ENCODE measurements at places on chromosomes 3 and 15.

- DNase-seq, result no peak
These were observed 59.8 kb upstream of the PSMD6 start for GRCh38 chr3:64082961-64083541.

DNA sequence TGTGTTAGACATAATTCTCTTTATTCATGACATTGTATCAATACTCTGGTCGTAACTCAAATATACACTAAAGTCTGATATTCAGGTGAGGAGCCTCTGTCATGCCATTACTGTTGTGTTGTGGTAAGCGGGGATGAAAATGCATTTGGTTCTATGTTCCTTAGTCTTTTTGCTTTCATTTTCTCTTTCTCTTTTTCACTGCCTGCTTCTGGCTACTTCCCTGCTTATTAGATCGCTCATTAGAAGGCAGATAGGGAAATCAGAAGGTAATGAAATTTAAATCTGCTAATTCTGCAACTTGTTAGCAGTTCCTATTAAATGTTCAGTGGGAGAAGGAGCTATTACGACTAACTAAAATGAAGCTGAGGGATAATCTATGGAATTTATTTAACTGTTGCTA is 345.0 kb downstream of the GRM7 start:
- no peak for DNase-seq

DNA sequence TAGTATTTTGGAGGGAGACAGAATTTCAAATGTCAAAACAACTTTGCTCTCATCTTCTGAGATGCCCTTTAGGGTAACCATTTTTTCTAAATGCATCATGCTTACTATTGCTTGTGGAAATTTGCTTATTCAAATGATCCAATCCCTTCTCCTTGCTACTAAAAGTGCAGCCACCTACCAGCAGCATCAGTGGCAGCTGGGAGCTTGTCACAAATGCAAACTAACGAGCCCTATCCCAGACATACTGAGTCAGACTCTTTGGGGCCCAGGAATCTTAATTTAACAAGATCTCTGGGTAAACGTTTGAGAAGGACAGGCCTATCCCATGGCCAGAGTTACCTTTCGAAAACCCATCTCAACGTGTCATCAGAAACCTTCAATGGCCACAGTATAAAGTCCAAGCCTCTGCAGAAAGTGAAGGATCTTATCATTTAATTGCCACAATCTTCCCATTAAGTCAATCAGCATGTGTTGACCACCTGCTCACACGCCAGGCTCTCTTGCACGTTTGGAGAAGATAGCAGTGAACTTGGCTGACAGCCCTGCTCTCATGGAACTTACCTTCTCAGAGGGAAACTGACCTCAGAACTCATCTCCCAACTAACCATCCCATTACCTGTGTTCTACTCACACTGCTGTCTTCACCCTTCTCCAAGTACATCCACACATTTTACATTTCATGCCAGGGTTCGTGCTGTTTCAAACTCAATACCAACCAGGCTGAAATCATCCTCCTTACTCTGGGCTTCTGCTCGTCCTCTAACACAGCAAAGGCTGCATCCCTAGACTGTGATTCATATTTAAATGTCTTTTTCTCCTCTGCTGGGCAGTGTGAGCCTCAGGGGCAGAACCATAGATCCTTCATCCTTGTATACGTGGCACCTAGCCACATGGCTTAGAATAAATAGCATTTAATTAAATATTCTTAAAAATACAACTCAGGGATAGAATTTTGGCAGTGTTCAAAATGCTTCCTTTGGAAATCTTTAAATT is 24.8 kb upstream of the VGLL4 start:
- DNase-seq, result no peak

DNA sequence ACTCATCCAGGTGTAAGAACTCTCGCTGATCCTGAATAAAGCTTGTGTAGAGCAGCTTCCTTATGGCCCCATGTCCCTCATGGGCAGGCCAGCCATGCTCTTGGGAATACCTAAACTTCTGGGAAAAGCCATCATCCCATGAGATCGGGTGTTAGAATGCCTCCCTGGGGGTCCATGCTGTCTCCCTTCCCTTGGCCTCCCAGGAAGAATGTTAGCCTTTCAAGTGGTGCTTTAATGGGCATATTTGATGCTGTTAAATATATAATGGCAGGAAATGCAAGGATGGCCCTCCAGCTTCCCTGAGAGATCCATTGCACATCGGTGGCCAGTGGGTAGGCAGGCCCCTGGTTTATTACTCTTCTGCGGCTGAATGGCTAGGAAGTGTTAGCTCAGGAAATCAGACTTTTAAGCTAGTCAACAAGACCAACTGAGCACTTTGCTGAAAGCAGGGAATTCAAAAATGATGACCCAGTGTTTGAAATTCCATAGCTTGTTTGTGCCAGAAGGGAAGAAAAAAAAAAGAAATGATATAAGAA is 60.5 kb upstream of the LRTM1 start:
- no peak for DNase-seq

DNA sequence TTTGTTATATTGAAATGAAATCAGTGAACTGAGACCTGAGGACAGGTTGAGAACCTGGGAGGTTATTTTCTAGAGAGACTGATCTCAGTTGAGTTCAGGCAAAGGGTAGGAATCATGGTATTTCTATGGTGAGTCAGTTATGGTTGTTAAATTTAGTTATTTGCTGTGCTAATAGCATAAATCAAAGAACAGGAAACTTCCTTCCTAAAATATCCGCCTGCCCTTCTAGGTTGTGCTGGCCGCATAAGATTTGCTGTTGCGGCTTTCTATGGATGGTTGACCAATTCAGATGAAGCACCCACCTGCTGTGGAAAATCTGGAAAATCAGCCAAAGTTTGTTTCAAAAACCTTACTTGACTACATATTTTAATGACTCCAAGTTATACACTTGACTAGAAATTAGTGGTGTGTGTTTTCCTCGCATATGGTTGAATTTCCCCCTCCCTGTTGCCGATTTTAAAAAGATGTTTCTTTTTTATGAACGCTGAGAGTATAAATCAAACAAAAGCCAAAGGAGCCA is 52.6 kb downstream of the PLCL2 start:
- DNase-seq, result no peak

- DNase-seq, result no peak
These were observed 40.9 kb downstream of the TPRG1 start for GRCh38 chr3:189212681-189213080.

GRCh38 chr15:52261498-52262242 is 33.9 kb downstream of the MYO5C start:
- peak; percentile 77 for DNase-seq

DNA sequence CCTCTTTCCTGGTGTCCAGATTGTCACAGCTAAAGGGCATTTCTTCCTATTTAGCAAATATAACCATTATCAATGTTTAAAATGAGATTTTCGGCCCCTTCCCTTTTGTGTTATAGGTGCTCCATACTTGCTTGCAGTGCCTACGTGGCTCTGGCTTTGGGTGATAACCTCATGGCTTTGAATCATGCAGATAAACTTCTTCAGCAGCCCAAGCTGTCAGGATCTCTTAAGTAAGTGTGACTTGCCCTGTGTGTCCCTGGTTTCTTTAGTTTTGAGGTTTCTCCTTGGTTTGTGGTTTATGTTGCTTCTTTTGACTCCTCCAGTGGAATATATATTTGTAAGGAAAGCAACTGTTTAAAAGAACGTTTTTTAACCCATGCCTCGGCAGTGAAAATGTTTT is 58.5 kb upstream of the TRIM71 start:
- no peak for DNase-seq

- no peak for DNase-seq
These were observed 13.9 kb downstream of the PCYT1A start for GRCh38 chr3:196273655-196274054.

DNA sequence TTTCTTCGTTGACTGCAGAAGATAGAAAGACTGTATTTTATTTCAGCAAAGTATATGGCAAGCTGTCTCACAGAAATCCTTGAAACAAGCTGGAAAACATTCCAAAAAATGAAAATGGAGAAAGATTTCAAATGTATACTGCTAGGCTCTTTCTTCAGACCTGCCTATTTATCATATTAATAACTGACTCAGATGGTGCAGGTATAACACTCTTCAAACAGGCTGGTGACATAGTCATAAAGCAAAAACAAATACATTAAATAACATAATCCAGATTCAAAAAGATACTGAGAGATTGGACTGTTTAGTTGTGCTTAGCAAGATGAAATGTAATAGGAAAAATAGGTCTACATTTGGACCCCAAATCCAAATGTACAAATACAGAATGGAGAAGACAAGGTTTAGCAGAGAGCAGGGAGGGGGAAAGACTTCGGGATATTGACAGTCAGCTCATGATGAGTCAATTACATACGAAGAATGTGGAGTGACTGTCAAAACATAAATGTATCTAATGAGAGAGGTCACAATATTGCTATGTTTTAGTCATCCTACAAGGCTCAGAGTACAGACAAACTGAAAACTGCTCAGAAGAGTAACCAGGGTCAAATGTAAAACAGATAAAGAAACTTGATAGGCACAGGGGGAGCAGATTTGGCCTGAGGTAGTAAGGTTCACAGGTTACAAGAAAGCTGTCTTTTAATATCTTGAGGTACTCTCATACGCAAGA is 88.7 kb downstream of the DMXL2 start:
- DNase-seq, result no peak

GRCh38 chr3:186511245-186511644 is 32.9 kb downstream of the CRYGS start:
- DNase-seq, result no peak

- DNase-seq, result no peak
These were observed 85.6 kb downstream of the CPN2 start for GRCh38 chr3:194265505-194265892.

GRCh38 chr3:94460931-94461330 is 398.1 kb downstream of the NSUN3 start:
- no peak for DNase-seq

- no peak for DNase-seq
These were observed 443.1 kb upstream of the THRB start for GRCh38 chr3:24937780-24938179.

GRCh38 chr3:190886945-190887344 is 24.5 kb upstream of the GMNC start:
- no peak for DNase-seq

DNA sequence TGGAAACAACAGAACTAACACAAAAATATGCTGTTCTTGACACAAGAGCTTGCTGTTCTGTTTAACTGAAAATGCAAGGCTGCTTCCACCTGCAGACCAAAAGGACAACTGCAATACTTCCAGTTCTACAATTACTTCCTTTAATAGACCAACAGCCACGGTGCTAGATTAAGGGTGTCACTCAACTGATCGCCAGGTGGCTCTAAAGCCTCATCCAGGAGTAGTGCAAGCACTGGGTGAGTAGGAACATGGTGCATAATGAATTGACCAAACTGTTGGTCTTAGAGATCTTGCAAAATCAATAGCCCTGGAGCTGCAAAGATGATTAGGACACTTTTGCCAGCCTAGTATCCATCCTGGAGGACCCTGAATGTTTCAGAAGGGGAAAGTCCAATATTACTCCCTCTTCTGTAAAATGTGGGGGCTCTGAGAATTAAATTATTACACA is 3.6 kb upstream of the CLDN16 start:
- DNase-seq, result peak; percentile 37

- DNase-seq, result no peak
These were observed 999 bp upstream of the KIF7 start for GRCh38 chr15:89656116-89656815.

DNA sequence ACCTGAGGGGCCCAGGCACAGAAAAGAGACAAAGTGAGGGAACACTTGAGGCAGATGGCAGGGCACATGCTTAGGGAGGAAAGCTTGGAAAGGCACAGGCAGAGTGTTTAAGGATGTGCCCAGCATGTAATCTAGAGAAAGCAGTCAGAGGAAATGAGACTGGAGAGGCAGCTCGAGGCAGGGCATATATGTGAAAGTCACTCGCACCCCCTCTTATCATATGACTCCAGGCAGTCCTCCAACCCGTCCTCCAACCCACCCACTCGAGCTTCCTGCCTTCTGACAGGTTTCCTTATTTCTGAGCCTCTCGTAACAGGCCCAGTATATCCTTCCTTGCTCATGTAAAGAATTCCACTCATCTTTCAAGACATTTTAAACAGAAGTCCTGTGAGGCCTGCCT is 294.0 kb downstream of the SOX2 start:
- no peak for DNase-seq

GRCh38 chr3:141291559-141292355 is 60.1 kb downstream of the PXYLP1 start:
- no peak for DNase-seq

DNA sequence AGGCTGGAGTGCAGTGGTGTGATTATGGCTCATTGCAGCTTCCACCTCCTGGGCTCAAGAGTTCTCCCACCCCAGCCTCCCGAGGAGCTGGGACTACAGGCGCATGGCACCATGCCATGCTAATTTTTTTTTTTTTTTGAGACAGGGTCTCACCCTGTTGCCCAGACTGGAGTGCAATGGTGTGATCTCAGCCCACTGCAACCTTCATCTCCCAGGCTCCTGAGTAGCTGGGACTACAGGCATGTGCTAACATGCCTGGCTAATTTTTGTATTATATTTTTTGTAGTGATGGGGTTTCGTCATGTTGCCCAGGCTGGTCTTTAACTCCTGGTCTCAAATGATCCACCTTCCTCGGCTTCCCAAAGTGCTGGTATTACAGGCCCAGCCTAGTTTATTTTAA is 4.0 kb downstream of the TEX9 start:
- DNase-seq, result peak; percentile 33

GRCh38 chr3:52289338-52289746 is 1.7 kb downstream of the GLYCTK start:
- DNase-seq, result no peak

DNA sequence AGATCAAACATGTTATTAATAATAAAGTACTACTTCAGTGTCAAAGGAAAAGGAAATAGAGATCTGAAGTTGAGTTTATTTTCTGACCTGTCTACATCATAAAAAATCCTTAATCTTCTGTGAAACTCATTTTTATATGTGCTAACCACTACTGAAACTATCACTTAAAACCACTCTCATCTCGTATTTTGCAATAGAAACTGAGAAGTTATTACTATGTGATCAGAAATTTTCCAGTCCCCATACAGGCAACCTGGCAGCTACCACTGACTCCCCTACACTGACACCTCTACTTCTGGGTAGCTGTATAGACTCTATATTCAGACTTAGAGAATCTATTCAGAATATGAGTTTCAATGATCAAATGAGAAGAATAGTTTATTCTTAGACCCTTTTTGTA is 8.3 kb downstream of the HDGFL3 start:
- DNase-seq, result no peak

DNA sequence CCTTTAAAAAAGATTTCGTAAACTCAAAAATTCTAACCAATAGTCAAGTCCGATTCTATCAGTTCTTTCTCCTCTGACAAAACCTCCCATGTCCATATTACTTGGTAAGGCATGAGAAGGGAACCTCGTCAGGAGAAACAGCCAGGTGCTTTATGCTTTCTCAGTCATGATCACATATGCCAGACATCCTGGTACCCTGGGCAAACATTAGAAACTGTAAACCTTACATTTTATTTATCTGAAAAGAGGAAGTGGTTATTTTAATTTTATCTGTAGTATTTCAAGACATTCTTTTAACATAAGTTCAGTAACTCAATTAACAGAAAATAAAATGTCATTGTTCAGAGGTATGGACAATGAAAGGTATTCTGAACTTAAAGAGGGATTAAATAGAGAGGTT is 474.8 kb upstream of the GBE1 start:
- DNase-seq, result no peak

DNA sequence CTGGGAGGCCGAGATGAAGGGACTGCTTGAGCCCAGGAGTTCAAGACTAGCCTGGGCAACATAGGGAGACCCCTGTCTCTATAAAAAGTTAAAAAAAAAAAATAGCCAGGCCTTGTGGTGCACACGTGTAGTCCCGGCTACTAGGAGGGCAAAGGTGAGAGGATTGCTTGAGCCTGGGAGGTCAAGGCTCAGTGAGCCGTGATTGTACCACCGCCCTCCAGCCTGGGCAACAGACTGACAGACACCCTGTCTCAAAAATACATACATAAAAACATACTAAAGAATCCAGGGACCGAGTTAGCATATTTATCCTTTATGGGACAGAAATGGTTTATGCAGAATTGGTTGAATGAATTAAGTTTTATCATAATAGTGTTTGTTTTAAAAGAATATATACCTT is 13.7 kb downstream of the SIAH2 start:
- DNase-seq, result no peak

Measured in OCI-LY7 (cell line).